Panc1 (cell line): ENCODE measurements at places on chromosomes 1 and 21.

DNA sequence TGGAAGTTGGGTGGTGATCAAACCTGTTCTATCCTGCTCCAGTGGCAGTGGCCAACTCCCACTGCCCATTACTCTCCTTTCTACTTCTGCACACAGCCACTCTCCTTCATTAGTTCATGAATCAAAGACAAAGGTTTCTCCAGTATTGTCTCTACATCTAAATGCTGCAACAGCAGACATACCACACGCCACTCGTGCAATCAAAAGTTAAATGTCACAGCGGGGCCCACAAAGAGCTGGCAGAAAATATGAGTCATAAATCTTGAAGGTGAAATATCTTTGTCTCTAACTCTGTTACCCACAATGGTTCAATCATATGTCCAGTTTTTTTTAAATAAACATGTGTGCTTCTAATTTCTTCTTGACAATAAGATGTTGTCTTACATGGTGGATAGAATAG is 13.3 kb downstream of the APCS start:
- no peak overlapping the region for H3K4me3 ChIP-seq
- no peaks in the 10 kb centered on the region for H3K36me3 ChIP-seq
- no peak overlapping the region for H3K27ac ChIP-seq
- DNase-seq: no peak

GRCh38 chr1:21926065-21926464 is 11.0 kb downstream of the HSPG2 start:
- H3K27me3 ChIP-seq: no peaks in the 10 kb centered on the region
- H3K36me3 ChIP-seq: no peaks in the 10 kb centered on the region
- DNase-seq: no peak
- H3K27ac ChIP-seq: peak overlapping the region; percentile 77
- peaks cover 74% of the 10 kb centered on the region for H3K4me1 ChIP-seq
- no peak overlapping the region for H3K4me3 ChIP-seq

- H3K4me3 ChIP-seq: no peak overlapping the region
- no peaks in the 10 kb centered on the region for H3K4me1 ChIP-seq
- no peaks in the 10 kb centered on the region for H3K27me3 ChIP-seq
- no peak overlapping the region for H3K27ac ChIP-seq
- no peak for DNase-seq
Observed at GRCh38 chr21:30227633-30228404, 11.9 kb upstream of the CLDN8 start.

- H3K4me3 ChIP-seq: no peak overlapping the region
- no peaks in the 10 kb centered on the region for H3K4me1 ChIP-seq
- H3K36me3 ChIP-seq: no peaks in the 10 kb centered on the region
- H3K27me3 ChIP-seq: no peaks in the 10 kb centered on the region
- H3K27ac ChIP-seq: no peak overlapping the region
- DNase-seq: no peak
Observed at GRCh38 chr1:171434717-171435346, 50.5 kb upstream of the PRRC2C start.

GRCh38 chr1:207017615-207018559 is 14.7 kb downstream of the C1orf116 start:
- no peak overlapping the region for H3K4me3 ChIP-seq
- no peak for DNase-seq
- H3K36me3 ChIP-seq: no peaks in the 10 kb centered on the region
- H3K27me3 ChIP-seq: peaks cover 4% of the 10 kb centered on the region; the same call in 1 of the 2 replicates
- H3K4me1 ChIP-seq: no peaks in the 10 kb centered on the region
